ENCODE measurements at places on chromosomes 6 and 20.

- DNase-seq: no peak
Measured at GRCh38 chr20:33679758-33680485, 5.7 kb upstream of the NECAB3 start.

GRCh38 chr20:32672982-32673851 lies 524 bp downstream of the C20orf203 start:
- DNase-seq: no peak

GRCh38 chr6:20013066-20013861 lies 176.1 kb downstream of the ID4 start:
- no peak for DNase-seq

- no peak for DNase-seq
Measured at GRCh38 chr6:9205645-9206044, 770.3 kb upstream of the SLC35B3 start.

DNA sequence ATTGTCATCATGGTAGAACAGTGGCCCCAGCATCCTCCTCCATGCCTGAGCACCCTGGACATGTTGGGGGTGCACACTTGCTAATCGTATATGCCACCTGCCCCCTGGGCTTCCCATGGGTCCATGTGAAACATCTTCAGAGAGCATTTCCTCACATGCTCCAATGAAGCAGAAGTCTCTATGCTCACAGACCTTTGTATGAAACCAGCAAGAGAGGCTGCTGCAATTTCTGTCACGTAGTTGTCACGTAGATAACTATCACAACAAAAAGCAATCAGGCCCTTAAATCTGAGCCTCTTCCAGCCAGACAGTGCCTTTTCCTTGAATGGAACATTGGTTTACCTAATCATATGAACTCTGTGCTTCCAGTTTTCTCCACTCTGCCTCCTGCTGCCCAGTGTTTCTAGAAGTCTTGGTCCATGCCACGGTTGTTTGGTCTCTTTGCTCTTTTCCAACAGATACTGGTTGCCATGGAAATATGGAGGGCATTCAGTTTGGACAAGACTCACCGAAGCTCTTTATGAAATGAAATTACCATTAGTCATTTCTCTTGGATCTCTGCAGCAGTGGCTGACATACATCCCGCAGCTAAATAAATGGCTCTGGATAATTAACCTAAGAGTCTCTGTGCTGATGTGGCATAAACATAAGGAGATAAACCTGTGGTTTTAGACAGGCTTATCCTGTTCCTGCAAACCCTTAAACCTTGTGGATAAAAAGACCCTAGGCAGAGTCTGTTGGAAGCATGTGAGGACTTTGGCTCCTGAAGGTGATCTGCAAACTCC lies 172.8 kb upstream of the SYNDIG1 start:
- DNase-seq: no peak

- DNase-seq: no peak
Measured at GRCh38 chr6:165092881-165093595, 216.4 kb downstream of the C6orf118 start.

DNA sequence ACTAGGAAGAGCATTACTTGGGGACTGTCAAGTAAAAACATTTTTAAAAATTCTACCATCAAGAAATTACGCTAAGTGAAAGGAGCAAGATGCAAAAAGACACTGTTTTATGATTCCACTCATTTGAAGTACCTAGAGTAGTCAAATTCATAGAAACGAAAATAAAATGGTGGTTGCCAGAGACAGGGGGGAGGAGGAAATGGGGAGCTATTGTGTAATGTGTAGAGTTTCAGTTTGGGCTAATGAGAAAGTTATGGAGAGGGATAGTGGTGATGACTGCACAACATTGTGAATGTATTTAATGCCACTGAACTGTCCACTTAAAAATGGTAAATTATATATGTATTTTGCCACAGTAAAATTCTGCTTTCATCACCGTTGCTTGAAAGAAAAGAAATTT lies 83.8 kb downstream of the UST start:
- DNase-seq: no peak

DNA sequence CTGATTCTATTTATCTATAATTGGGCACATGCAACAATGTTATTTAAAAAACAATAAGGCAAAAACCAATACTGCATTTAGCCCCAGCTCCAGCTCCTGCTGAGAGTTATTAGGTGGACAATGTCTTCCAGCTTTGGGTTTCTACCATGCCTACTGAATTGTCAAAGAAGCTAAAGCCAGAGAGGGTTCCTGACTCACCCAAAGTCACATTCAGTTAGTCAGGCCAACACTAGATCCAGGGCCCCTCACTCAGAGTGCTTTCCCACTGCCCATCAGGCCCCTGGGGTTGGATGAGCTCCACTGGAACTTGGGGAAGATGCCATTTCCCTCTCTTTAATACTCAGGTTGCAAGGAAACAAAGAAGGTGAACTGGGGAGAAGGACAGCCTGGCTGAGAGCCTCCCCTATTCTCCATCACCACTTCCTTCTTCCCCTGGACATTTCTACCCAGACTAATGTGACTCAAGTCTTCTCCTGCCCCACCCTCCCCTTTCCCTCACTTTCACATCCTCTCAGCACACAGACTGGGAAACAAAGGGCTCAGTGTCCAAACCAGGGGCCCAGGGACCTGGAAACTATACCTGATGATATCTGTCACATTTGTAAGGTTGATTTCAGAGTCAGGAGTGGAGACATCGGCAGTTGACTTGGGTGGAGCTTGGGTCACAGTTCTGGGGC lies 6.0 kb downstream of the TREM1 start:
- DNase-seq: no peak

GRCh38 chr6:128822271-128822670 lies 60.7 kb upstream of the LAMA2 start:
- DNase-seq: no peak

All from cortex of kidney (tissue), 1 donor.